HepG2 (cell line): ENCODE measurements at places on chromosomes 2 and 18. TPM values are rescaled to one million over a fixed set of nuclear protein-coding genes. Genes with fewer than 3 reads are reported as not detected.

COX5B gene
- polyA plus RNA-seq, result 440 and 536 TPM in 2 replicates

KYNU gene
- polyA plus RNA-seq, result 13.7 and 21.9 TPM in 2 replicates

MGAT4A gene
- 38.4 and 47.2 TPM in 2 replicates for polyA plus RNA-seq

GDF7 gene
- polyA plus RNA-seq, result 1.6 and 3.0 TPM in 2 replicates

TXNL4A gene
- 135 and 172 TPM in 2 replicates for polyA plus RNA-seq

CNTNAP5 gene
- polyA plus RNA-seq, result not detected in 2 replicates
